ENCODE measurements at places on chromosomes 2 and 18.

- no peak for DNase-seq
Observed at GRCh38 chr2:143467011-143467410, 337.8 kb downstream of the ARHGAP15 start.

- DNase-seq: no peak
Observed at GRCh38 chr2:112831946-112832840, 4.4 kb downstream of the IL1B start.

- no peak for DNase-seq
Observed at GRCh38 chr2:79630060-79630459, 117.2 kb downstream of the CTNNA2 start.

DNA sequence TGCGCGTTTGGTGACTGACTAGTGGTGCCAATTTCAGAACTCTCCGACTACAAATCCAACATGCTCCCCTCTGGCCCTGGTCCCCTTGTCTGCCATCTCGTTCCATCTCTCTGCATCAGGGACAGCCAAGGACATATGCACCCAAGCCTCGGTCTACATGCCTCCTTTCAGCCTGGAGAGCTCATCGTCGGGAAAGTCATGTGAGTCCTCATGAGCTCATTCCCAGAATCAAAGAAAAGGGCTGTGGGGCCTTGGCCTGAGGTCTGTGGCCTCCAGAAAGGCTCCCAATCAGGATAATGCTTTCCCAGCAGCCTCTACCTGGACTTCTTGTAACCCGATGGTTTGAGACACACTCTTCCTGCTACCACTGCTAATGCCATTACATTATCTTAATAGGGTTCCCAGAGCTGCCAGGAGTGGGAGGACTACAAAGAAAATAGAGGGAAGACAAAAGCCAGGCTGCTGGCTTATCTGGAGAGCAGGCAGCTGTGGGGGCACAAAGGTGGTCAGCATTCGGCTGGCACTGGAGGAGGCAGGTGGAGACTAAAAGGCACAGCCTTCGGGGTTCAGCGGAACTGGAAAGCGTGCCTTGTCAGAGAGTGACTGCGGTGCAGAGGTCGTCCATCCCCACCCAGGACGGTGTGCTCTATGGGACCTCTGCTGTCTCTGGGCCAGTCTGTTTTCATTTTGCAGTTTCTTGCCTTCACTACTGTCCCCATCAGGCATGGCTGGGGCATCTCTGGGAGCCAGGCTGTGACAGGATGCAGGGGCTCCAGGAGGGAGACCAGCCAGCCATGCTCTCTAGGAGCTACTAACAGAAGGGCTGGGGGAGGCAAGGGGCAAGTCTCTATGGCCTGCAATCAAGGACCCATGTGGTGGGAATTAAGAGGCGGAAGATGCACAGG is 104.4 kb upstream of the SMAD2 start:
- DNase-seq: no peak

DNA sequence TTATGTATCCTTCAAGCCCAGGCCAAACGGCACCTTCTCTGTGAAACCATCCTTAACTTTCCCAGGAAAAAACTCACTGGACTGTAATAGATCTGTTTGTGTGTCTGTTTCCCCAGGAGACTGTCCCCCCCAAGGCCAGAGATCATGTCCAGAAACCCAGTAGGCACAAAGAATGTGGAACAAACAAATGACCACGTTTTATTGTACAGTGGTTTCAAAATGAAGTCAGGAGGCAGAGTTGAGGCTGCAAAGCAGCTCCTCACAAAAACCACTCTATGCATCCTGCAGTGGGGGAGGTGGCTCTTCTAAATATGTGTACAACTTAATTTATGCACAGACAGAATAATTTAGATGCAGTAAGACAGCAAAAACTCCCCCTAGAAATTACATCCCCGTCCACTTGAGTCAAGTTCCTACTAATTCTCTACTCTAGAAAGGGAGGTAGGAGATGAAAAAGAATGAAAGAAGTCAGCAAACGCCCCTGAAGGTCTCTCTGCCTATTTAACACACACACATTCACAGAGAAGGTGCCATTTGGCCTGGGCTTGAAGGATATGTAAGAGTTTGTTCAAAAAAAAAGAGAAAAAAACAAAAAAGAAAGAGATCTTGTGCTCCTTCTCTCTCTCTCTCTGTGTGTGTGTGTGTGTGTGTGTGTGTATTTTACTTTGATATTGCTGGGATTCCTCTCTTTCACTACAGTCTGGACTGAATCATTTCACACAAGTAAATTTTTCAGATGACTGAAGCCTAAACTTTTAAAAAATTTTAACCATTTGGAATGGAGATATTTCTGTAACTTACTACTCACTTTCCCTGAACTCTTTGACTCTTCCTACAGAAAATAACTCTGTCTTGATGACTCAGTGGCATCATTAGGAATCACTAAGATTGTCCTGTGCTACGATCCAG is 19.5 kb downstream of the BCL2 start:
- DNase-seq: no peak

DNA sequence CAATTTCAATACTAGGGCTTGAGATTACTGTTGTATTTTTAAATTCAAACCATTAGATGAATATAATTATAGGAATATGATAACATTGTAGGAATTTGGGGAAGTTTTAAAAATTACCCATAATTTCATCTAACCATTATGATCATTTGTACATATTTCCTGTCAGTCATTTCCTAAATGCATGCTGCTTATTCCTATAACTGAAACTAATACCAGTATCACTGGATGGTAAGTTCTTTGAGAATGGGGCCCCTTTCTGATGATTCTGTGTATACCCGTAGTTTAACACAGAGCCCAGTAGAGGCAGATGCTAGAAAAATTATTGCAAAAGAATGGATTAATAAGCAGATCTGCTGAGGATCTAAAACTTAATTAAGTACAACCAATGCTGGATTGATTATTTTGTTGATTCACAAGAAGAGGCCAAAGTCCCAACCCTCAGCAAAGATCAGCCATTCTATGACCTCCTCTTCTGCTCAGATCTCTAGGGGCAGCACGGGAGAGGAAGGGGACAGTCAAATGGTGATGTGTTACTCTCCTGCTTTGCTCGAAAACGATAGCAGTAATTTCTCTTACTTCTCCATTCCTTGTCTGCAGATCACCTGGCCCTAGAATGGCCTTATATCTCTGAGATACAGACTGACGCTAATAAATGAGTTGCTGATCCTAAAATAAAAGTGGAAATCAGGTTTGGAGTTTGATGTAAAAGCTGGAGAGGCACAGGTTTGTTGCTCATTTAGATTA is 69.5 kb upstream of the PELI1 start:
- no peak for DNase-seq

- no peak for DNase-seq
Observed at GRCh38 chr2:116142644-116143227, 1671.8 kb upstream of the DDX18 start.

- no peak for DNase-seq
Observed at GRCh38 chr18:34648269-34648985, 61.7 kb upstream of the DTNA start.

DNA sequence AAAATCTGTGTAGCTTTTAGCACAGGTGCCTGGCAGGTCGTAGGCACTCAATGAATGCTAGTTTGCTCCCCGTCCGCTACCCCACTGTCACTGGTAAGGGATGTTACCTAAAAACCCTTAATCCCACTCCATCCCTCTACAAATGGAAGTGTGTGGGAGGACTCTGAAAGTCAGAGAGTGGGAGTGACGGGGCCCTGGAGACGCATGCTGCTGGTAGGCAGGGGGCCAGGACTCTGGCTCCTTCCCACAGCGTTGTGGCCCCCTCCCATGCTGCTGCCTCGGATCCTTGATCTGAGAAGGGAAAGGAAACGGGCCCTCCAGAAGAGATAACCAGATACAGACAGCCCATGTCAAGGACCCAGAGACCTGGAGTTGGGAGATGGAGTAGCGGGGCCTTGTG is 249.3 kb downstream of the HAUS1 start:
- no peak for DNase-seq

- peak; percentile 15 for DNase-seq
Observed at GRCh38 chr2:219541611-219542180, 1.9 kb downstream of the CHPF start.

GRCh38 chr2:98346311-98347236 is at the start of gene CNGA3:
CNGA3 (plus strand) TSS chr2:98346456; CDS start chr2:98369976, 23,520 bp downstream.
- DNase-seq: no peak

- DNase-seq: no peak
Observed at GRCh38 chr2:237449193-237449881, 35.4 kb upstream of the COL6A3 start.

GRCh38 chr2:557635-558301 is 119.4 kb downstream of the TMEM18 start:
- DNase-seq: no peak

DNA sequence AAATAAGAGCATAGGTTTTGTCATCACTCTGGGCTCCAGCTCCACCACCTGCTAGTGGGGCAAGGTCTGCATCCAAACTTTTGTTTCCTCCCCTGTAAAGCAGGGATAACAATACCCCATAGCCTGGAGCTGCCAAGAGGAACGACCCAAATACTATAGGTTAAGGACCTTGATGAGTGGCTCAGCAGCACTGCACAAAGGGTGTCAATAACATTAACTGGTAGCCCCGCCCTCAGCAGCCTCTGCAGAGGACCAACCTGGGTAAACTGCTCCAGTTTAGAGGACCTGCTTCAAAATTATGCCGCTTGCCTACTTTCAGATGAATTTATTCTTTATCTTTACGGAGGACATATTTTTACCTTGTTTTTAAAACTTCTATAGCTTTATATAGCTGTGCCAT is 65.8 kb upstream of the RIOK3 start:
- DNase-seq: no peak

DNA sequence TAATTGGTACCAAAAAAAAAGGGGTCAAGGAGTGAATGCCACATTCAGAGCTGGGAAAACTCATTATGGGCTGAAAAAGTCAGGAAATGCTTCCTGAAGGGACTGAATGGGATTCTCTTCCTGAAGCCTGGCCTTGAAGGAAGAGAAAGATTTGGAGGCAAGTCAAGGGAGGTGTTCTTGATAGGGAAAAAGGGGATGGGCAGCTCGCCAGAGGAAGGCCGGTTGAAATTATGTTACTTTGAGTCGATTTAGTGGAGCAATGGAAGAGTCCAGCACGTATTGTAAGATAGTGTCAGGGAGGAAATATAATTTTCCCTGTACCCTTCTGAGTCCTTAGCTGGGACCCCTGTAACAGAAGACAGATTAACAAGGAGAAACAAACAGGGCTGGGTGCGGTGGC is 115.3 kb upstream of the STPG4 start:
- no peak for DNase-seq

- DNase-seq: peak; percentile 54
Observed at GRCh38 chr18:3103576-3103975, 90.6 kb upstream of the LPIN2 start.

GRCh38 chr18:5155218-5155906 is 41.7 kb downstream of the AKAIN1 start:
- no peak for DNase-seq

DNA sequence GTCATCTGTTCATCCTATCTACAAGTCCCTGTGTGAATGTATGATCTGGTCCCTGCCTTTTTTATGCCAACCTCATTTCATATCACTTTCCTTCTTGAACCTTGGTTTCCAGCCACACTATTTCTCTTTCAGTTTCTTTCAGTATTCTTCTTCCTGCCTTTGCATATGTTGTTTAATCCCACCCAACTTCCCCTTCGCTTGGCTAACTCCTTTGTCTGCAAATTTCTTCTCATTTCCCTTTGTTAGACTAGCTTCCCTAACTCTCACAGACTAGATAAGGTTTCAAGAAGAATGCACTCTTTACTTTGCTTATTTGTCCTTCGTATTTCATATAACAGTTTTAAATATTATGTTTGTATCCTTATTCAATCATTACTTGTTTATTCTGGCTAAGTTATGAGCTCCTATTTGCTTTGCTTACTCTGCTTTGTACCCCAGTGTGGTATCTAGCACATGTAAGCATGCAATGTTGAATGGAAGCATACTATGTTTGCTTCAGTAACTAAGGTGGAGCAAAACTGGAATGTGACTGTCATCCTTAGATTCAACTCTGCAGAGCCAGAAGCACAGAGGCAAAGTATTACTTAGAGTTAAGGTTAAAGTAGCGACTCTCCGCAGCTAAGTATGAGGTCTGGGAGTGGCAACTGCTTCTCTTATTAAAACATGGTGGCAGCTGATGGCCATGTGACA is 681.3 kb downstream of the CPS1 start:
- no peak for DNase-seq

DNA sequence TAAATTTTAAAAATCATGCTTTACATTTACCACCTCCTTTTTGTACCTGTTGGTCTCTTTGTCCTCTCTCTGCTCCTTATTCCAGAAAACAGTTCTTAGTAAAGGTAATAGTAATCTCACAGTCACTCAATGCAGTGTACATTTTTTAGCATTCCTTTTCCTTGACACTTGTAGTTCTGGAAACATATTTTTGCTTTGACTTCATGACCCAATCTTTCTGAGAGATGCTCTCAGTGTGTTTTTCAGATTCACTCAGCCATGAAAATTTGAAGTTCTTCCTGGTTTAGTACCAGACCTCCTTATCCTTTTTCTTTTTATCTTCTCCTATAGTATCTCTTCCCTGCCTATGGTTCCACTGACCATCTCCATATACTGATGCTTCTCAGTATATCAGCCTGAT is 747.5 kb upstream of the ZEB2 start:
- no peak for DNase-seq

- no peak for DNase-seq
Observed at GRCh38 chr2:39150890-39151497, 30.1 kb upstream of the SOS1 start.

DNA sequence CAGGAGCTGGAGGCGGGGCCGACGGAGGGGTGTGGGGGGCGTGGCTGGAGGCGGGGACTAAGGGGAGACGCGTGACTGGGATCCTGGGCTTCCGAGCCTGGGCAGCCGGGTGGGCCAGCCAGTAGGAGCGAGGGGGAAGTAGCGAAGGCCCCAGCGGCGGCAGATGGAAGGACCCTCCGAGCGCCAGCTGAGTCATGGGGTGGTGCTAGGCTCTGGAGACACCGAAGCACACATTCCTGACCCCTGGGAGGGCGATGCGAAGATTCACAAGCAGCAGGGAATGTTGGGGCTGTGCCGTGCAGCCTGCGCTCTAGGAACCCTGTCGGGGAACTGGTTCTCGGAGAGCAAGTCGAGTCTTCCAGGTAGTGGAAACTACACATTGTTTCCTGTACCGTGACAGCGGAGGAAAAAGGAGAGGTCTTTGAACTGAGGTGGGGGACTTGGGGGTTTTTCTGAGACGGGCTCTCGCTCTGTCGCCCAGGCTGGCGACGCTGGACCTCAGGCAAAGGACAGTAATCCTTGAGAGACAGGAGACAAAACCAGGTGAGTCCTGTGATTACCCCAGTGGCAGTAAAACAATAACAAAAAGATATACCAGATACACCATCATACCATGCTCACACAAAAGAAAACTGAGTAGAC is 650 bp upstream of the AFG3L2 start:
- DNase-seq: no peak

DNA sequence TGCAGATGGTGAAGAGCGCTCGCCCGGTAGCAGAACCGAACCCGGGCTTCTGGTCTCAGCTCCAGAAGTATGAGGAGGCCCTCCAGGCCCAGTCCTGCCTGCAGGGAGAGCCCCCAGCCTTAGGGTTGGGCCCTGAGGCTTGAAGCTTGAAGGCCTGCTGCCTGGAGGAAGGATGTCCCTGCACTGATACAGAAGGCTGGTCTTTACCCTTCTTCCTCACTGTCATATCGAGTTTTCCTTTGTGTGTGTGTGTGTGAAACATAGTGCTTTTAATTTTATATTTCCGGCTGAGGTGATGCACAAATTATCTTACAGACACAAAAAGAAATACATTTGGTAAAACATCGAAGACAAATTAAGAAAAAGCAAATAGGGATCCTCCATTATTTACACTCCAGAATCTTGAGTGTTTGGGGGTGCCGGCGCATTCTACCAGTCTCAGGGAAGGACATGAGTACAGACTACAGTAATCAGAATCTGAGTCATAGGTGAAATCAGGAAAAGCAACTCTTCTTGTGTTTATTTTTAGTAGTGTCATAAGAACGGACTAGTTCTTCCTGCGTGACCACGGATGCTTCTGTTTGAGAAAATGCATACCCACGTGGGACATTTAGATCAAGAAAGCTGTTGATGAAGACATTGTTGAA is 1.3 kb downstream of the DUSP28 start:
- no peak for DNase-seq

Measured in DMS 273 treated with DMSO at 0.1 percent for 48 hours (cell line).